IMR-90 (cell line): ENCODE measurements at places on chromosomes 6 and 20.
A peak's percentile ranks its signal among the peaks of the same experiment; 100 is the strongest.

- peak; percentile 74 for DNase-seq
Observed at GRCh38 chr6:47651505-47651944, 46.9 kb upstream of the ADGRF4 start.

GRCh38 chr20:64159711-64160110 is 4.5 kb upstream of the MYT1 start:
- no peak for DNase-seq

DNA sequence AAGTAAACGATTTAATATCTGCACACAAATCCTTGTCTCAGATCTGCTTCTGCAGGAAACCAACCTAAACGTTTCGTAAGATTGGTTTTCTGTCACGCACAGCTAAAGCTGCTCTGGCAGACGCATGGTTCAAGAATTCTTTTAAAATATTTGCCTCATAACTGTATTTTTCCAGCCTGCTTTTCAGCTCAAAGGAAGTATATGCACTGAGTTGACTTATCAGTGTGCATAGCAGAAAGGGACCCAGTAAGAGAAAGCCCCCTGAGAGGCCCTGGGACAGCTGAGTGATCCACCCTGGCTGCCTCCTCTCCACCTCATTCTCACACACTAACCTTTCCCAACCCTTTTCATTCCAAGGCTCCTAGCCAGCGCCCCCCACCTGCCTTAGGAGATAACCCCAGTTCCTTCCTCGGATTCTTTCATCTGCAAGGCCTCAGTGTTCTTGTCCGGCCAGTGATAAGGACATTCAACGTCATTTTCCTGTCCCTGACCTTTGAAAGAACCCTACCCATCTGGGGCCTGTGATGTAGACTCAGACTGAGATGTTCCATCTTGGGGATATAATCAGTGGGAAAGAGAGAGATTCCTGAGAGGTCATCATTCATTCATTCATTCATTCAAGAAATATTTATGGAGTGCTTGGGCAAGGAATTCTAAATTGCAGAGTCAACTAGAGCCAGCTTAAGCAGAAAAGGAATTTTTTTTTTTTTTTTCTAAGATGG is 22.4 kb upstream of the SLC9A8 start:
- peak; percentile 89 for DNase-seq

- DNase-seq: no peak
Observed at GRCh38 chr20:25042531-25043498, 15.1 kb downstream of the ACSS1 start.

DNA sequence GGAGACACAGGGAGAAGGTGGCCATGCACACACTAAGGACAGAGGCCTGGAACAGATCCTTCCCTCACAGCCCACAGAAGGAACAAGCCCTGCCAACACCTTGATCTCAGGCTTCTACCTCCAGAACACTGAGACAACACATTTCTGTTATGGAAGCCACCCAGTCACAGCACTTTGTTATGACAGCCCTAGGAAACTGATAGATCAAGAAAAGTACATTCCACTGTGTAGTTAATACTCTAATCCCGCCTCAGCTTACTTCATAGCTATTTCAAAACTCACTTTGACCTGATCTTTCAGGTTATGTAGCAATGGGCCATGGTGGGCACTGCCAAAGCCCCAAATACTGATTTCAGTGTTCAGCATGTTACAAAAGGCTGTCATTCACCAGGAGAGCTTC is 66.8 kb downstream of the CD24 start:
- DNase-seq: no peak

DNA sequence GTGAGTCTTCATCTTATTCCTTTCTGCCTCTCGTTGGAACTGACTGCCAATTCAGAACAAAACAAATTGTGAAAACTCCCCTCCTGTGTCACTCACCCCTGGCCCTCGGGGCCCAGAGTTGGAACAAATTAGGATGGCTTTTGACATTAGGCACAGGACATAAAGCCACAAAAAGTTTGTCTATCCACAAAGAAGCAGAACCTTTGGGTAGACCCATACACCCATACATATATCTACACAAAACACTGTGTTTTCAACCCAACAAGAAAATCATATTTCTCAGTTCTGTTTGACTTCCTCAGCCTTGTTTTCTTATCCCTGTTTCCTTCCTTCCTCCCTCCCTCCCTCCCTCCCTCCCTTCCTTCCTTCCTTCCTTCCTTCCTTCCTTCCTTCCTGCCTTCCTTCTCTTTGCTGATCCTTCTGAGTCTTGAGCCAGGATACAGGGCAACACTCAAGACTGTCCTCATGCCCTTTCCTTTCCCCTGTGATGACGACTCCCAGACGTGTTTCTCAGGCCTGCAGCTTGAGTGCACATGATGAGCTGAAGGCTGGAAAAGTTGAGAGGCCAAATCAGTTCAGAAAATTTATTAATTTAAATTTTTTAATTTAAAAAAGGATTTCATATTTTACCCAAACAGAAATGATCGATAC is 41.7 kb upstream of the NKX2-2 start:
- DNase-seq: no peak

- DNase-seq: no peak
Observed at GRCh38 chr20:51287628-51288413, 254.7 kb downstream of the NFATC2 start.

DNA sequence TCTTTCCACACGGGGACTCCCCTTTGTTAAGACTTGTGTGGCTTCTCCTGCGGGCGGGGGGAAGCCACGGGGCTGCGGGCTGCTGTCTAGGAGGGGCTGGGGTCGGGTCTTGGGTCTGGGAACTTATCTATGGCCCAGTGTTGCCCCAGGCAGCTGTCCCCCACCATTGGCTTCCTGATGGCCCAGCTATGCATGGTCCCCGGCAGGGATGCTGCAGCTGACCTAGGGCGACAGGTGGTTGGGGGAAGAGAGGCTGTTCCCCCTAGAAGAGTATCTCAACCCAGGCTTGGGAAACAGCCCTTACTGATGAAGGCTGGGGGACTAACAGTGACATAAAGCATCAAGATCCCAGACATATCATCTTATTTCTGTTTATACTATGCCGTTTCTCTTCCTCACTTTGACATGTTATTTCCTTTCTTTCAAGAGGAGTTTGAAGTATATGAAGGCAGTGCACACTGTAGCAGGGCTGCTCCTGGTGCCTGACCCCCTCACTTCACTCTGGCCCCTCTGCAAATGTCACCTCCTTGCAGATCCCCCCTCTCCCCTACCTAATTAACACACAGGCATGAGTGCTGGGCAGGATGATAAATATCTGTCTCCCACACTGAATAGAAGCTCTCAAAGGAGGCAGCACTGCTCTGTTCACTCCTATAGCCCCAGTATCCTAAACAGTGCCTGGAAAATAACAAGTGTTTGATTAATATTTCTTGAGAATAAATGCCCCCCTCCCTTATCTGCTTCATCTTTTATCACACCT is 87.0 kb downstream of the HIVEP2 start:
- no peak for DNase-seq

DNA sequence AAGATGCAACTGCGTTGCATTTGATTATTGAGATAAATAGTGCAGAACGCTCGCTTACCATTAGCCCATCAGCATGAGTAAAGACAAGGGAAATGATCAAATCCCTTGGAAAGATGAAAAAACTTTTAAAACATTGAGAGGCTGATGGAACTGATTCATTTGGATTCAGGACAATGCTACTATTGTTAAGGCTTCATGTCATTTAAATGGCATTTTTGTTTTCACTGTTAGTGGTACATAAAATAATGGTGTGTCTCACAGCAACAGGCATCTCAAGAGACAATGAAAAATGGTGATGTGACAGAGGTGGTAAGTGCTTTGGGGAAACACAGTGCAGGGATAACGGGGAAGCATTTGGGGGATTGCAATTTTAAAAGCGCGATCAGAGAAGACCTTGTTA is 159.7 kb upstream of the KCNG1 start:
- DNase-seq: no peak

GRCh38 chr6:139841794-139842215 is 467.4 kb upstream of the CITED2 start:
- DNase-seq: no peak

- peak; percentile 53 for DNase-seq
Observed at GRCh38 chr6:4665489-4666417, 110.5 kb upstream of the CDYL start.

- DNase-seq: no peak
Observed at GRCh38 chr20:48679599-48679998, 148.2 kb downstream of the PREX1 start.

GRCh38 chr6:130159956-130160355 is 62.8 kb downstream of the SAMD3 start:
- no peak for DNase-seq

DNA sequence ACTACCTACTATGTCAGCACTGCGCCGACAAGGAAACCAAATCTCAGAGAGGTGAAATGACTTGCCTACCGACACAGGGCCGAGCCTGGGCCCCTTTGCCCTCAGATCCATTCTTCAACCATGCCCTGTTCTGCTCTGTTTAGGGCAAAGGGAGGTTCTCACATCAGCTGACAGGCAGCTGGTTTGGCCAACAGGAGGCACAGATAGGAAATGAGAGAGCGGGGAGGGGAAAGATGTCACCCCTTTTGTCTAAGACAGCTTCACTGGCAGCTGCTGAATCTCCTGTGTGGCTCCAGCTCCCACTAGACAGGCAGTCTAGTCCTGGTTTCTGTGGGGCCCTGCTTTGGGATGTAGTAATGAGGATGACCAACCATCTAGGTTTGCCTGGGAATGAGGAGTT is 158.7 kb downstream of the TMEM200A start:
- no peak for DNase-seq

DNA sequence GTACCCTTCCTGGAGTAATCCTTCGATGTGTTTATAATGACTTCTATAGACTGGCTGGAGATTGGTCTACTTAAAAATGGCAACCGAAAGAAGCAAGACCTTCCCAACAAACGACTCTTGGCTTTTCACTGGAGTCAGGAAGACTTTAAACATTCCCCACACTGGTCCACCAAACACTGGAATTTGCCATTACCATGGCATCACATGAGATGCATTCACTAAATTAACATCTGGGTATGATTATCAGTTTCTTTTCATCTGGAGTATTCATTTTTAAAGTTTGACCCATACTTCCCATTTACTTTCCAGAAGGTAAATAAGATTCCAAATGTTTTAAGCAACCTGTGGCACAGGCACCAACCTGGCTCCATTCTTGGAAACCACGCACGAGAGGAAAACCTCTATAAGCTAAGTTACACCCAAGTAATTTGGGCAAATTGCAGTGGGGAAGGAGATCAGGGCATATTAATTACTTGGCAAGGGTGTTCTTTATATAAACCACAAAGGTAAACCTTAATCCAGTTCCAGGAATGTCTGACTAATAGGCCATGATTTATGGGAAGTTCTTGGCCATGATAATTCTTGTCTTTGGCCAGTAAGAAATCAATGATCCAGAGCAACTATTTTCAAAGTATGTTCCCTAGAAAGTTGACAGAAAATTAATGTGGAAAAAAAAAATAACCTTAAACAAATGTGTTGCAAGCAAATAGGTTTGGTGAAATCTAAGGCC is 190.0 kb upstream of the COL21A1 start:
- no peak for DNase-seq

DNA sequence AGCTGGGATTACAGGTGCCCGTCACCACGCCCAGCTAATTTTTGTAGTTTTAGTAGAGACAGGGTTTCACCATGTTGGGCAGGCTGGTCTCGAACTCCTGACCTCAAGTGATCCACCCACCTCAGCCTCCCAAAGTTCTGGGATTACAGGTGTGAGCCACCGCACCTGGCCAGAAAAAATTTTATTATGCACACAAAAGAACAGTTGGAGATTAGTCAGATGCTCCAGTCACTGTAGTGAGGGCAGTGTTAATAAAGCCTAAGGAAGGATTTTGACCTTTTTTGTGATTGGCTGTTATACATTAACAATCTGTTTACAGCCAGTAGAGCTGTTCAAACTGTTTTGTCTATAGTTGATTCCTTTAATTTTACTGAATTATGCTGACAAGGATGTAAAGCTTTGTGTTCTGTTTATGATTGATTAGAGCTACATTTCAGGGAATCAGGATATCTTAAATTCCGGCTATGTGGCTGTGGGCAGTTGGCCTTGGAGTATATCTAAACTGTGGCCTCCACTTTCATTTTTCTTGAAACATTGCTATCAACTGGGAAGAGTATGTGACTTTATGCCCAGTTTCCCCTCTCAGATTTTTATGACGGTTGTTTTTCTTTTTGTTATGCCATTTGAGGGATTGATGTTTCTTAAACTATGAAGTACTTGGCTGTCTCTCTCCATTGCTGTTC is 9.9 kb downstream of the ZSWIM3 start:
- no peak for DNase-seq

DNA sequence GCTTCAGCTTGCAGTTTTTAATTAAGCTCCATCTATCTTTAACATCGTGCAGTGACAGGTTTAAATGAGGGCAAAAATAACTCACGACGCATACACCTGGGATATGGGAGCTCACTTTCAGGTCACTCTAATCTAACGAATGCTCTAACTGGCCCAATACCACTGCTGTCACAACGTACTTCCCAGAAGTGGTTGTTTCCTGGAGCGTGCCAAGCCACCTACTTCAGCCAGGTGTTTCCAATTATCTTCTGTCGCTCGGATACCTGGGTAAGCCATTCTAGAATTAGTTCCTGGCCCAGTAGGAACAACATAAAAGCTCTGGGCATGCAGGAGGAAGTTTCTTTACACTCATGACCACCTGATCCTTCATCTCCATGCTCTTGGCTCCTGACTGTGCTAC is 147.4 kb downstream of the FOXC1 start:
- DNase-seq: no peak

DNA sequence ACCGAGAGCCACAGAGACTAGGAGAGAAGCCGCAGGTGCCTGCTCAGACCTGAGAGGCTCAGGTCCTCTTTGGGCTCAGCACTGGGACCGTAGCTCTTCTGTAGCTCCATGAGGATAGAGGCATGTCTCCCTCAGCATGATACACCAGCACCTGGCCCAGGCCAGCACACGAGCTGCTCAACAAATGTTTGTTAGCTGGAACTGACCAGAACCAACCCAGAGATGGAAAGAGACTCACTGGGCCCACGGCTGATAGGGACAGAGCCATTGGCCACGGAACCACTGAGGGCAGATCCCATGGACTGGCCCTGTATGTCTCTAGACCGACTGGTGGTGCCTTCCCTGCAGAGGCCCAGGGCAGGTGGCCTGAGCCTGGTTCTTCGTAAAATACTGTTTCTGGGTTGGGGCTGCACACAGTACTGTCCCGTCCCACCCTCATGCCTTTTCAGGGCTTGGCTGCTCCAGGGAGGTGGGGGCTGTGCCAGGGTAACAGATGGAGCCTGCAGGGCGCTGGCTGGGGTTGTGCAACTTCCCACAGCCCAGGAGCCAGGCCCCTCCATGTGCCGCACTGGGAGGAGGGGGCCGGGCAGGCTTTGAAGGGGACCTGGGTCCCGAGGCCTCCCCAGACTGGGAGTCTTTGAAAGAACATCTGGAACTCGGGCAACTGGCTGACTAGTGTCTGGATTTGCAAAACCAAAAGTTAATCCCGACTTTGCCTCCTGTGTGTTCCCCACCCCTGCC is 5.2 kb downstream of the C20orf204 start:
- no peak for DNase-seq

GRCh38 chr6:9398767-9399373 is 963.5 kb upstream of the SLC35B3 start:
- no peak for DNase-seq

GRCh38 chr20:9076440-9076839 is 7.6 kb downstream of the PLCB4 start:
- no peak for DNase-seq
